Karpas-422 (cell line): ENCODE measurements at places on chromosomes 2 and 18.

GRCh38 chr2:24543252-24543651 is 52.2 kb downstream of the NCOA1 start:
- peak; percentile 84 for DNase-seq

DNA sequence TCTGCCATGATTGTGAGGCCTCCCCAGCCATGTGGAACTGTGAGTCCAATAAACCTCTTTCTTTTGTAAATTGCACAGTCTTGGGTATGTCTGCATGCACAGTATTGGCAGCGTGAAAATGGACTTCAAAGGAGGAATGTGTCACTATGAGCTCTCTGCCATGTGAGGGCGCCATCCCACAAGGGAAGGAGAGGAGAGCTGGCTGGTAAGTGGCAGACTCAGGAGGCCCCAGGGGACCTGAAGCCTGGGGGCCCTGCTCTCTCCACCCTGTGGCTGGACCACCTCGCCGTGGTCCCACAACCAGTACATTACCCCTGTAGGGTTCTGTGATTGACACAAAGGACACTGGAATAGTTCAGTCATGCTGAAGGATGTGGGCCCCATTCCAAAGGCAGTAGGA is 122.1 kb downstream of the RPIA start:
- peak; percentile 88 for DNase-seq

GRCh38 chr18:75033516-75033915 is 175.4 kb downstream of the PTGR3 start:
- DNase-seq: no peak

DNA sequence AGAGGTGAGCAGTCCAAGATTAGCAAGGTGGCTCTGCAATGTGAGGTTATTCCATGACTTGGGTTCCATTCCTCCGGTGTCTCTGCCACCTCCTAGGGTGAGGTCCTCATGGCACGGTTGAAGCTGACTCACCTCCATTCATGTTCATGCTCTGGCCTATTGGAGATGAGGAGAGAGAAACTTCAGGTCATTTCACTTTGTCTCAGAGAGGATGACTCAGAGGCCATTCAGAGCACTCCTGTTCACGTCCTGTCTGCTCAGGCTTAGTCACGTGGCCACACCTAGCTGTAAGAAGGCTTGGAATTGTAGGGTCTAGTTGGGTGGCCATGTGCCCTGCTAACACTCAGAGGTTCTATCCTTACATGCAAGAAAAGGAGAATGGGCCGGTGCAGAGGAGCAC is 67.5 kb upstream of the MBOAT2 start:
- no peak for DNase-seq

DNA sequence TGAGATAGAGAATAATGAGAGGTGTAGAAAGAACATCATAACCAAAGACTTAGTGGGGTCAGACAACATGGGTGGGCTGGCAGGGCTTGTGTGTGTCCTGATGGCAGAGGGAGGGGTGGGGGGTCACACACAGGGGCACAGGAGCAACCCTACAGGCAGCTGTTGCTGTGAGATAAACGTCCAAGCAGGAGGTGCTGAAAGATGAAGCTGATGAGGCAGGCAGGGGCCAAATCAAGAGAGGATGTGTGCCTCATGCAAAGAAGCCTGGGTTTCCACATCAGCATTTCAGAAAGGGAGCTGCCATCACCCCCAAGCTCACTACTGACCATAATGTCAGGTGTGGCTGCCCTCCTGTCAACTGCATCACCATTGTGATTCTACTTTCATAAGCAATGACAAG is 16.0 kb upstream of the SKA1 start:
- DNase-seq: no peak

DNA sequence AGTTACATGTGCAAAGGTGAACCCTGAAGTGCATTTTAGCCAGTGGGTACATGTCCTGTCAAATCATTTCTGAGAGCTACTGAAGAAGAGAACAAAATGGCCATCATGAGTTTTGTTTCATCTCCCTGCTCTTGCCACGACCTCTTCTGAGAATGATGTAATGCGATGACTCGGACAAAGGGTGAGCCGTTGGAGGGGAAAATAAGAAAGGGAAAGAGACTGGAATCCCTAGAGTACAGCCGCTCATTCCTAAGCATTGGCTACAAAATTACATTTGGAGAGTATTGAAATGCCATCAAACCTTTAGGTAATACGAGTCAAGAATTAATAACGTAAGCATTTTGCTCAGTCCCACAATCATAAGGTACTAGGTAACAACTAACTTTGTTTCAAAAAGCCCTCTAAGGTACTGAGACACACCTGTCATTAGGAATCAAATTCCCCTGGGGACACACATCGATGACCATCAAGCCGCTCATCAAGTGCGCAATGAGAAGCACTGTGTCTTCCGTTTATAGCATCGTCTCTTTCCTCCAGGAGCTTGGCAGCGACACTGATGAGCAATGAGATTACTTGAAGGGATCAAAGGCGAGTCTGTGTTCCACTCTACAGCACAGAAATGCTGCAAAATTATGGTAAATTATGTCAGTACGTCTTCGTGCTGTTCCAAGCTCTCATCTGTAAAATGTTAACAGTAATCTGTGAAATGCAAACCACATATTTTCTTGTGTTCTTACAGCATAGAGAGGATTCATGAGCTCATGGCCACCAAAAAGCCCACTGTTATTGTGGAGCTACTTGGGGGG is 97.3 kb upstream of the PIEZO2 start:
- DNase-seq: no peak

- DNase-seq: no peak
Observed at GRCh38 chr2:240129311-240129710, 6.8 kb downstream of the COPS9 start.
